Stimulated activated CD4-positive, alpha-beta T cell treated with anti-CD3 and anti-CD28 coated beads, Interleukin-1b, Interleukin-23, amount 100 ng/mL, for 4 hours (primary cell): ENCODE measurements at places on chromosomes 2 and 18.

GRCh38 chr2:110124038-110124825, 8.6 kb upstream of the MALL start:
- DNase-seq = no peak

DNA sequence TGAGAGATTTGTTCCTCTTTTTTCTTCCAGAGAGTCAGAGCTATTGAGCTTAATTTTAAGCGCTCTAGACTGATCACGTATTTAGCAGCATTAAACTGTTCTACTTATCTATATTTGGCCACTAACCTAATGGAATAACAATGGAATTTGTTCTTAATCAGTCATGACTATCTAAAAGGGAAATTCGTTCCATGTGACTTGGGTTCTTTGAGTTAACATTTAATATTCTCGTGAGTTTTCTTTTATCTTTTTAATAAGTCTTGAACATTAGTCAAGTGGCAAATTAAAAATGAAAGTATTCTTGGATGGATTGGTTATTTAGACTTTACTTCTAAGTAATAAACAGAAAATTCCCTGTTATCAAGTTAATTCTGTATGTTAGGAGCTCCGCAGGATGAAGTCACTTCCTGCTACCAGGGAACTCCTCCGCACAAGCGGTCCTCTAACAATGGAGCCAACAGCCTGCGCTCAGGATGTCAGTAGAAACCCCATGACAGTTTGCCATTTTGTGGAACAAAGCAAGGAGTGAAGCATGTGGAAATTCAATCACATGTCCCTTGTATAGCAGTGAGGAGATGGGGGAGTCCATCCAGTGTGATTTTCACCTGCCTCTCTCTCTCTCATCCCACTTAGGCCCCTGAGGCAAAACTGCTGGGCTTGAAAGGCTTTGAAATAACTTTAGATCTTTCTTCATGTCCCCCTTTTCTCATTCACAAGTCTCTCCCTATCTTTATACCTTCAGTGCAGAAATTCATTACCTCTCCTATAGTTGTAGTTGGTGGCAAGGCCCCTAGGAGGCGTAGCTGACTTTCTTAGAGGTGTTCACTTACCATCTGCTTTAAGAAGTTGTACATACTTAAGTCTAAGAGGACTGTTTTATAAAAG, 138.1 kb downstream of the WDR7 start:
- DNase-seq = no peak

DNA sequence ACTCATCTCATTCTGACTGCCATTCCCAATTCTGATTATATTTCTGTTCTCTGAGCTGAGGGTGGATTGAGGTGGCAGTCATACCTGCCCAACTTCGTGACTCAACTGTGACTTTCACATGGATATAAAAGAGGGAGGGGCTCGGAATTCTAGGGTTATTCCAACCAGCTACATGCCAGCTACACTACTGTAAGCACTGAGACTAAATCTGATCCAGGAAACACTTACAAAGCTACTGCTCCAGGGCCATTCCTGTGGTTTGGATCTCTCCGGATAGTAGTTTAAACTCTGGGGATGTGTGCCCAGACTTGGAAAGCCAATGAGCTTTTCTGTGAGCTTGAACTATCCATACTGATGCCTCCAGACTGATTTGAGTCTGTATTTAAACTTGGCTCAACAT, 7.9 kb downstream of the MAP2 start:
- no peak for DNase-seq

DNA sequence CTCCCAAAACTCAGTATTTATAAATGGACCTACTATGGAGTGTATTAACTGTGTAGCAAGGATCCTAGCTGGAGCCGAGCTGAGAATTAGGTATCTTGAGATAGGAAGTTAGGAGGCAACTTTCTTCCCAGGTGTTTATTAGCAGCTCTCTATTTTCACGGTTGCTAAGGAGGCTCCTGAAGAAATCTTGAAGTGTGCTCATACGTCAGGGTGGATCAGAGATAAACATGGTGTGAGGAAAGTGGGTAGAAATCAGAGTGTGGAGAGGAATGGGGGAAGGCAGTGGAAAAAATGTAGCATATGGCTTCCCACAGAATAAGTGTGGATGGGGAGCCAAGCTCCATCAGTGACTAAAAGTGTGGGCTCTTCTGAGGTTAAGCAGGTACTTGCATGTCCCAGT, 104.3 kb downstream of the ABCA12 start:
- DNase-seq = no peak

- DNase-seq = no peak
Measured at GRCh38 chr2:69163109-69163508, 150.1 kb downstream of the ANTXR1 start.

GRCh38 chr18:61901323-61901986, 8.6 kb upstream of the RNF152 start:
- DNase-seq = no peak

GRCh38 chr2:19540739-19541525, 182.5 kb upstream of the OSR1 start:
- DNase-seq = no peak

- DNase-seq = no peak
Measured at GRCh38 chr2:460861-461260, 173.0 kb upstream of the ALKAL2 start.
